Naive thymus-derived CD4-positive, alpha-beta T cell (primary cell): ENCODE measurements at places on chromosomes 12 and 14. TPM values are rescaled to one million over a fixed set of nuclear protein-coding genes. Genes with fewer than 3 reads are reported as not detected.

ARHGAP9 gene
- 283 TPM for polyA plus RNA-seq

DNA sequence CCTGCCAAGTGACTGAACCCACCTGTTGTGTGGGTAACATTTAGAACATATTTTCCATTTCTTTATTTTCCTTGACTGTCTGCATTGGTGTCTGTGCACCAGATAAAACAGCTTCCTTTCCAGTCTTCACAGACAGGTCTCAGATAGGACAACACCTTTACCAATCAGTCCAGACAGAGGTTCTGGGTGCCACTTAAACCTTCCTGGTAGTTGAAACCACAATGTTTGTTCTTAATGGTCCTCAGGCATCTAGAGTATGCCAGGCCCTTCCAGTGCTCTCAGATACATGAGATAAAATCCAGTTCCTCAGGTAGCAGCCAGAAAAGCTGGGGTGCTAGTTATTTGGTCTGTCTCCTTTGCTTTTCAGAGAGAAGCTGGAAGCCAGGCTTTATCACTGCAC, 7.0 kb upstream of the CLEC2D start:
- DNase-seq = no peak
- no peaks in the 10 kb centered on the region for H3K27me3 ChIP-seq
- peak overlapping the region; percentile 25 for H3K4me3 ChIP-seq
- H3K36me3 ChIP-seq = peaks cover 24% of the 10 kb centered on the region
- H3K27ac ChIP-seq = peak overlapping the region; percentile 75

GRCh38 chr12:85191-85666, 18.7 kb downstream of the IQSEC3 start:
- no peaks in the 10 kb centered on the region for H3K36me3 ChIP-seq
- H3K4me1 ChIP-seq = no peaks in the 10 kb centered on the region

DNA sequence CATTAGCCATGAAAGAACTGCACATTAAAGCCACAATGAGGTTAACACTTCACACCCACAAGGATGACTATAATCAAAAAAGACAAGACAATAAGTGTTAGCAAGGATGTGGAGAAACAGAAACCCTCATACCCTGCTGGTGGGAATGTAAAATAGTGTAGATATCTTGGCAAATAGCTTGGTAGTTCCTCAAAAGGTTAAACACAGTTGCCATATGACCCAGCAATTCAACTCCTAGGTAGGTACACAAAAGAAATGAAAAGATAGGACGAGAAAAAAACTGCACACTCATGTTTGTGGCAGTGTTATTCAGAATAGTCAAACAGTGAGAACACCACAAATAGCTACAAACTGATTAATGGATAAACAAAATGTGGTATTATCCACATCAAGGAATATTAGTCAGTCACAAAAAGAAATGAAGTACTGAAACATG, 93.5 kb downstream of the ATXN2 start:
- no peak overlapping the region for H3K4me3 ChIP-seq
- no peaks in the 10 kb centered on the region for H3K27me3 ChIP-seq
- peaks cover 18% of the 10 kb centered on the region for H3K36me3 ChIP-seq
- no peak for DNase-seq
- H3K4me1 ChIP-seq = peaks cover 7% of the 10 kb centered on the region

- H3K4me3 ChIP-seq = no peak overlapping the region
- H3K27ac ChIP-seq = no peak overlapping the region
- H3K27me3 ChIP-seq = no peaks in the 10 kb centered on the region
Measured at GRCh38 chr12:86788661-86789060, 532.5 kb upstream of the MGAT4C start.

GRCh38 chr12:122886851-122887818, 8.8 kb downstream of the VPS37B start:
- peak overlapping the region; percentile 47 for H3K4me3 ChIP-seq
- no peaks in the 10 kb centered on the region for H3K27me3 ChIP-seq
- H3K36me3 ChIP-seq = no peaks in the 10 kb centered on the region
- H3K4me1 ChIP-seq = peaks cover 57% of the 10 kb centered on the region
- peak overlapping the region; percentile 53 for H3K27ac ChIP-seq
- no peak for DNase-seq

IFNG-AS1 gene
- 2.2 TPM for polyA plus RNA-seq

- no peak for DNase-seq
- H3K36me3 ChIP-seq = no peaks in the 10 kb centered on the region
- no peaks in the 10 kb centered on the region for H3K27me3 ChIP-seq
- H3K27ac ChIP-seq = no peak overlapping the region
- no peak overlapping the region for H3K4me3 ChIP-seq
Measured at GRCh38 chr12:25767606-25768005, 190.9 kb upstream of the RASSF8 start.

FSCB gene
- polyA plus RNA-seq = not detected

DNA sequence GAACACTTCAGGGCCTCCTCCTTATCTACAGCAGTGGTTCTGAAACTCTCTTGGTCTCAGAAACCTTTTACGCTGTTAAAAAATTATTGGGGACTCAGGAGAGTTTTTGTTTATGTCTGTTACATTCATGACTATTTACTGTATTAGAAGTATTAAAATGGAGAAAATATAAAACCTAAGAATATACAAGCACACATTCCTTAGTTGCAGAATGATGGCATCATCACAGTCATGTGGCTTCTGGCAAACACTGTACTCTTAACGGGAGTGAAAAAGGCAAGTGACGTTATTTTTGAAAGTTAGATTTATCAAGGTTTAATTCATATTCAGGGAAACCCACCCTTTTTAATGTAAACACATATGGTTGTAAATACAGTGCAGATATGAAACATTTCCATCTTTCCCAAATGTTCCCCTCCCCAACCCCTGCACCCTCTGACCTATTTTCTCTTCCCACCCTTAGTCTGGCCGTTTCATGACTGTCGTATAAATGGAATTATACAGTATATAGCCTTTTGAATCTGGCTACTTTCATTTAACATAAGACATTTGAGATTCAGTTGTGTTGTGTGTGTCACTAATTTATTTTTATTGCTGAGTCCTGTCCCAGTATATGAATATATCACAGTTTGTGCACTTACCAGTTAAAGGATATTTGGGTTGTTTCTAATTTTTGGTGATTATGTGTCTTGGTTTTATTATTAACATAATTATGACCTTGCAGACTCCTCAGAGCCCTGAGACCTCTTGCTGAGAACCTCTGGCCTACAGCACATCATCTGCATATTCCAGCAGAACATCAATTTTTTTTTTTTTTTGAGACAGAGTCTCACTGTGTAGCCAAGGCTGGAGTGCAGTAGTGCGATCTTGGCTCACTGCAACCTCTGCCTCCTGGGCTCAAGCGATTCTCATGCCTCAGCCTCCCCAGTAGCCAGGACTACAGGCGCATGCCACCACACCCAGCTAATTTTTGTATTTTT, 457.0 kb downstream of the PCNX1 start:
- H3K27ac ChIP-seq = no peak overlapping the region
- no peak for DNase-seq
- no peaks in the 10 kb centered on the region for H3K36me3 ChIP-seq
- no peak overlapping the region for H3K4me3 ChIP-seq

DNA sequence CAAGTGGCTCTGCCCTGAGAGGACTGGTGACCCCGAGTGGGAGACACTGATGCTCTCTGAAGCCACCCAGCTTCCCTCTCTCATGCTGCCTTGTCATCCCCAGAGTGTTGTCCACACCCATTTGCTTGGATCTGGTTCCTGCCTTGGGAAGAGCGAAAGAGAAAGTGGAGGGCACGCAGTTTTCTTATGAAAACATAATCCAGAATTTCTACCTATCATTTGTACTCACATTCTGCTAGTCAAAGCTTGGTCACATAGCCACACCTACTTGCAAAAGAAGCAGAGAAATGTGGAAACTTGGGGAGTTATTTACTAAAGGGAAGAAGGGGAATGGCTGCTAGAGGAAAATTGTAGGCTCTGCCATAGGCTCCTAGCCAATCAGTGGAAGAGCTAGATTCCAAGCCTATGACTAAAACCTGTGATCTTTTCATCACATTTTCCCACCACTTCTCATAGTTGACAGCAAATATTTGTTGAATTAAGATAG, 326.3 kb downstream of the ZFP36L1 start:
- DNase-seq = no peak
- H3K27ac ChIP-seq = no peak overlapping the region
- H3K4me1 ChIP-seq = no peaks in the 10 kb centered on the region
- H3K27me3 ChIP-seq = no peaks in the 10 kb centered on the region
- H3K4me3 ChIP-seq = no peak overlapping the region

DNA sequence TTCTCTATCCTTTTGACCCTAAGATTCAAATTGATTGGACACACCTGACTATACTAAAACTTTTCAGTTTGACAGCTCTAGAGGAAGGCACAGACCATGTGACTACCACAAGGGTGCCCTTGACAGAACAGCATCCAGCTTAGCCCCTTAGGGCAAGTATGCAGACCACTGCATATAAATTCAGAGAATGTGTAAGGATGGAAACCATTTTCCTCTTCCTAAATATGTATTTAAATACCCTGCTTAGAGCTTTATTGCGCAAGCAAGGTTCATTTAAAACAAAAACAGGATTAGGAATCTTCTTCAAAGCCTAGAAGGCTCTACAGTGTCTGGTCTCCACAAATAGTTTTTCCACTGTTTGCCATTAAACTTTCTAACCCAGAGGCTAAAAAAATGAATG, 202.8 kb downstream of the MED13L start:
- H3K27ac ChIP-seq = no peak overlapping the region
- no peak overlapping the region for H3K4me3 ChIP-seq
- no peaks in the 10 kb centered on the region for H3K4me1 ChIP-seq
- H3K27me3 ChIP-seq = no peaks in the 10 kb centered on the region
- H3K36me3 ChIP-seq = no peaks in the 10 kb centered on the region

GRCh38 chr14:102737402-102738372, 39.6 kb upstream of the TRAF3 start:
- DNase-seq = no peak
- H3K4me1 ChIP-seq = no peaks in the 10 kb centered on the region
- H3K27me3 ChIP-seq = no peaks in the 10 kb centered on the region
- H3K27ac ChIP-seq = no peak overlapping the region

GRCh38 chr12:10672231-10672868, 1.5 kb downstream of the STYK1 start:
- H3K4me3 ChIP-seq = peak overlapping the region; percentile 41
- H3K27ac ChIP-seq = no peak overlapping the region
- DNase-seq = no peak
- H3K36me3 ChIP-seq = no peaks in the 10 kb centered on the region
- peaks cover 14% of the 10 kb centered on the region for H3K4me1 ChIP-seq
- H3K27me3 ChIP-seq = peaks cover 8% of the 10 kb centered on the region

DNA sequence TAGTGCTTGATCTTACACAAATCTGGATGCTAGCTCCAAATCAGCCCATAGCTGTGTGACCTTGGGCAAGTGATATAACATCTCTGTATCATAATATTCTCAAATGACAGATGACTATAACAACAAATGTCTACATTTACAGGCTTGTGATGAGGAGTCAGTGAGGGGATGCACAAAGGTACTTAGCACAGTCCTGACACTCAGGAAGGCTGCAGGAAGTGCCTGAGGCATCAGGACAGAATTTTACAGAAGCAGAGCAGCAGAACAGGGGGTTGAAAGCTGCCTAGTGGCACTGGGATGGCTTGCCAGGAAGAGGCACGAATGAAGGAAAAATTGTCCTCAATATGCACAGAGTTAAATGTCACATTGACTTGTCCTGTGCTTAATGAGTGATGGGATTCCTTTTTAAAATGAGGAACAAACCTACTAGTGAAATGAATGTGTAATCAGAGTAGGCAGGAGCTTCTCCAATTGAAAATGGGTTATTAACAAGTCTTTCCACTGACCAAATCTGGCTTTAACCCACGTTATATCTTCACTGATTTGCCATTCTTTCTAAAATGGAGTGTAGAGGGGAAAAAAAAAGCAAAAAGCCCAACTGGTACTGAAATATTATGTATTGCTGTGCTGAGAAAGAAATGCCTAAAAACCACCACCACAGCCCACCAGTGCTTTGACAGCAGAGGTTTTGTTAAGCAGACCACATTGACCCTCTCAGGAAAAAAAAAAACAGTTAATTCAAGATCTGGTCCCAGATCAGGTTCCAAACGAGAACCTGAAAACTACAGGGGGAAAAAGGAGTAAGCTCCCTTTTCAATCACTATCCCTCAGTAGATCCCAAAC, 11.6 kb downstream of the BTG1 start:
- no peaks in the 10 kb centered on the region for H3K36me3 ChIP-seq
- H3K27me3 ChIP-seq = no peaks in the 10 kb centered on the region
- DNase-seq = no peak
- H3K4me1 ChIP-seq = peaks cover 60% of the 10 kb centered on the region

GRCh38 chr14:97695456-97695981, 898.3 kb downstream of the VRK1 start:
- no peak for DNase-seq
- H3K27me3 ChIP-seq = no peaks in the 10 kb centered on the region
- no peak overlapping the region for H3K4me3 ChIP-seq
- no peak overlapping the region for H3K27ac ChIP-seq
- H3K4me1 ChIP-seq = peaks cover 22% of the 10 kb centered on the region

GRCh38 chr12:109475993-109476806, 900 bp downstream of the KCTD10 start:
- peaks cover 21% of the 10 kb centered on the region for H3K4me1 ChIP-seq
- H3K4me3 ChIP-seq = peak overlapping the region; percentile 93
- peak overlapping the region; percentile 90 for H3K27ac ChIP-seq
- H3K27me3 ChIP-seq = no peaks in the 10 kb centered on the region
- H3K36me3 ChIP-seq = no peaks in the 10 kb centered on the region
- DNase-seq = no peak

KRT79 gene
- polyA plus RNA-seq = not detected
